ENCODE measurements at places on chromosomes 1 and 21.

DNA sequence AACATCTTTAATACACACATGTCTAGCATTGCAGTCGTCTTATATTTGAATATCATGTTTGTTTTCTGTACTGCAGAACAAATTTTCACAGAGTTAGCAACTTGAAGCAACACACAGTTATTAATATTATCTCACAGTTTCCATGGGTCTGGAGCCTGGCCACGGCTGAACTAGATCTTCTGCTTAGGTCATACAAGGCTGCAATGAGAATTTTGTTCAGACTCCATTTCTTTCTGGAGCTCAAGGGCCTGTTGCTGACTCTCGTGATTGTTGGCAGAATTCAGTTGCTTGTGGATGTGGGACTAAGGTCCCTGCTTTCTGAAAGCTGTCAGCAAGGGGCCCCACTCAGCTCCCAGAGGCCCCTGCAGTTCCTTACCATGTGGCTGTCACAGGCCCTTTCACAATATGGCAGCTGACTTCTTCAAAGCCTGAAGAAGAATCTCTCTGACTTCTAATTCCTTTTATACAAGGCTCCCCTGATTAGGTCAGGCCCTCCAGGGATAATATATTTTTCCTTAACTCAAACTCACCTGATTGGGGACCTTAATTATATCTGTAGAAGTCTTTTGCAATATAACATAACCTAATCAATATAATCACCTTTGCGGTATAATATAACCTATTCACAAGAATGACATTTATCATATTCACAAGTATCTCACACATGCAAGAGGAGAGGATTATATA, 296.3 kb downstream of the NFIA start:
- no peak for DNase-seq

GRCh38 chr1:109942434-109942833, 31.8 kb downstream of the CSF1 start:
- DNase-seq: no peak

GRCh38 chr1:90951009-90951408, 70.8 kb downstream of the ZNF644 start:
- DNase-seq: no peak

- peak; percentile 45 for DNase-seq
Observed at GRCh38 chr1:64823691-64824476, 79.0 kb downstream of the RAVER2 start.

DNA sequence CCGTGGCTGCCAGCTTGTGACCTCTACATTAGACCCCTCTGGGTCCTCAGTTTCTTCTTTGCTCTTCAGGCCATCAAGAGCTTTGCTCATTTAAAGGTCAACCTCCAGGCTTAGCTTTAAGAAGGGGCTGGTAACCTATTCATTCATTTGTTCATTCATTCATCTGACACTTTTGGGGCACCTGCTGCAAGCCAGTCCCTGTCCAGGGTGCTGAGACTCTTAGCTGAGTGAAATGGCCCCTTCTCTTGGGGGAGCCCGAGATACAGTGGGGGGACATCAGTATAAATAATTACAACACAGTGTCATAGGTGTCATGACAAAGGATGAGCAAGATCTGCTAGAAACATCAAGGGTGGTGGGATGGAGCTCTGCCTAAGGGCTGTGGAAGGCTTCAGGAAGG, 10.5 kb upstream of the TTC4 start:
- DNase-seq: no peak

GRCh38 chr1:228308628-228309325, 97.9 kb downstream of the TRIM11 start:
- DNase-seq: no peak

- no peak for DNase-seq
Observed at GRCh38 chr21:29245104-29245643, 53.5 kb upstream of the BACH1 start.

GRCh38 chr1:199593475-199593874, 434.0 kb upstream of the NR5A2 start:
- no peak for DNase-seq

GRCh38 chr1:243927381-243927780, 77.3 kb upstream of the AKT3 start:
- no peak for DNase-seq

- DNase-seq: no peak
Observed at GRCh38 chr1:20421441-20421840, 64.6 kb downstream of the CAMK2N1 start.

DNA sequence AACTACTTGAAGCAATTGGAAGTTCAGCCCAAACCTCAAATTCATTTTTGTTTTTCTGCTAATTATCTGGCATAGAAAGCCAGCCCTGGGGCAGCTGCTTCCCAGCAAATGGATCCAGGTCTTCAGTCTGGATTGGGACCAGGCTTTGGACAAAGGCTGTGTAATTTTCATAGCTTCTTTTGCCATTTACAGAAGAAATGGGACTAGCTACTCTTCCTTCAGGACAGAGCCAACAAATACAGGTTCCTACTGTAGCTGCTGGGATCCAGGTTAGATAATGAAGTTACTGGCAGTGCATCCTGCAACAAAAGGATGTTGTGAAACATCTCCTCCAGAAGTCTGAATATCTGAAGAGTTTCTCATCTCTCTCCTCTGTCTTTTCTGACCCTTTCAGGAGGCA, 171.5 kb upstream of the CAMK1G start:
- DNase-seq: no peak

GRCh38 chr1:4605158-4605557, 49.3 kb upstream of the AJAP1 start:
- DNase-seq: no peak

DNA sequence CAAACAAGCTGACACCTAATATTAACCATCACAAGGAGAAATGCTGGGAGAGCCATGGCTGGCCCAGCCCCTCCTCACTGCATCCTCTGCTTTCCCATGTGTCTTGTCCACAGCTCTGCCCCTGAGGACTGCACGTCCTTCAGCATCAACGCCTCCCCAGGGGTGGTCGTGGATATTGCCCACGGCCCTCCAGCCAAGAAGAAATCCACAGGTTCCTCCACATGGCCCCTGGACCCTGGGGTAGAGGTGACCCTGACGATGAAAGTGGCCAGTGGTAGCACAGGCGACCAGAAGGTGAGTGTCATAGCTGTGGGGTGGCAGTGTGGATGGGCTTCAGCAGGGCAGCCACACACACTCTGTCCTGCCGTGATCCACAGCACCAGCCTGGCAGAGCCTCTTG, 22.9 kb downstream of the PADI4 start:
- no peak for DNase-seq

DNA sequence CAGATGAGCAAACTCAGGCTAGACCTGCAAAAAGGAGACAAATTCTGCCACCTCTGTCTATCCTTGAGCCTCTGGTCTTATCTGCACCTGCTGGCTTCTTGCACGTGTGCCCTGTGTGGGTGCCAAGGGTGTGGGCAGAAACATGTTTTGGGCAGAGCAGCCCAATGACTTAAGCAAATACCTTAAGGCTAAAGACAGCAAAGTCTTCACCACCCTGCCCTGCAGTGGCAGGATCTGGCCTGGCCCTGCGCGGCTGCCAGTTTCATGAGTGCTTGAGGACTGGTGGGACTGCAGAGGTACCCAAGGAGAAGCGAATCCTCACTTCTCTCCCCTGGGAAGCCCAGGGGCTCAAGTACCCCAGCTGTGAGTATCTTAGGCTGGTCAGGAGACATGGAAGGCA, 3.8 kb upstream of the SLC26A9 start:
- no peak for DNase-seq

DNA sequence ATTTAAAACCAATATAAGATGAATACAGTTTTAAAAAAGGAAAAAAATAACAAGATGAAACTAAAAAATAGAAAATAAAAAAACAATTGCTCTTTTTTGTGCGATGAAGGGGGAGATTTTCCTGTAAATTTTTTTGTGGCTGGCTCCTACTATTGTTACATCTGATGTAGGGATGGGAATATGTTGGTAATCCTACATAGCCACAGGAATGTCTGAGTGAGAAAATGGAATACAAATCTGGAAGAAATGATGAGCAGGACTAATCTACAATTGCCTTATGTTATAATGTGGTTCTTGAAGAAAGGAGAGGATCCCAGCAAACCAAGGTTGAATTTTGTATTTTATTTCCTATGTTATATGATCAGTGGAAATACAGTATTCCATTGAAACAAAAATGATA, 40.9 kb downstream of the ATP6V1G3 start:
- DNase-seq: no peak

- DNase-seq: no peak
Observed at GRCh38 chr1:104467590-104467989, 717.9 kb downstream of the AMY1C start.

DNA sequence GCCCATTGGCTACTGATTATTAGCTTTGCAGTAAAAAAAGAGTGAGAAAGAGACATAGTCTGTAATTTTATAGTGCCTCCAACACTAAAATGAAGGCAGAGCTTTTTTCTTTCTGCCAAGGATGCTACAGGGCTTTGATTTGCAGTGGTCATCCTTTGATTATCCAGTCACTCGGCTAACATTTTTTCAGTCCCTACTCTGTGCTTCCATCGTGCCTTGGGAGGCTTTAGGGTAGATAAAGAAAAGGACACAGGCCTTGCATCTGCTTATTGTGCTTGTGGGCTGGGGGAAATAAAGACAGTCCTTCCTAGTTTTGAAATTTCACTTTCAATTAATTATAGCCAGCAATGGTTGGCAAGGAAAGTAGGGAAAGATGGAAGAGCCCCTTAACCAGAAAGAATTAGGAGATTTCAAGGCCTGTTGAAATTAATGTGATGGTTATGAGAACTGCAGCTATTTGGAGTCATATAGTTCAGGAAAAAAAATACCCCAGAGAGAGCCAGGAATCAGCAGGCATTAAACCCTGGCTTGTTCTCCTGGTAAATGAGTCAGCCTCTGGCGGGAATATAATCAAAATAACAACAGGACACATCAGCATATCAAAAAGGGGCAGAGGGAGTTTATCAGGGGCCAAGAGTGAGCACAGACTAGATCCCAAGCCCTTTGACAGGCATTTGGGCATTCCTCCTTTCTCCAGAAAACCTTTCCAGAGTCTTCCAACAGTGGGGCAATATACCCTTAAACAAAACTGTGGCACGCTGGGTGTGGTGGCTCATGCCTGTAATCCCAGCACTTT, 27.4 kb downstream of the CACHD1 start:
- no peak for DNase-seq

- DNase-seq: no peak
Observed at GRCh38 chr21:43974791-43975468, 37.2 kb upstream of the TRAPPC10 start.

- DNase-seq: no peak
Observed at GRCh38 chr21:45332415-45332814, 44.7 kb upstream of the POFUT2 start.

DNA sequence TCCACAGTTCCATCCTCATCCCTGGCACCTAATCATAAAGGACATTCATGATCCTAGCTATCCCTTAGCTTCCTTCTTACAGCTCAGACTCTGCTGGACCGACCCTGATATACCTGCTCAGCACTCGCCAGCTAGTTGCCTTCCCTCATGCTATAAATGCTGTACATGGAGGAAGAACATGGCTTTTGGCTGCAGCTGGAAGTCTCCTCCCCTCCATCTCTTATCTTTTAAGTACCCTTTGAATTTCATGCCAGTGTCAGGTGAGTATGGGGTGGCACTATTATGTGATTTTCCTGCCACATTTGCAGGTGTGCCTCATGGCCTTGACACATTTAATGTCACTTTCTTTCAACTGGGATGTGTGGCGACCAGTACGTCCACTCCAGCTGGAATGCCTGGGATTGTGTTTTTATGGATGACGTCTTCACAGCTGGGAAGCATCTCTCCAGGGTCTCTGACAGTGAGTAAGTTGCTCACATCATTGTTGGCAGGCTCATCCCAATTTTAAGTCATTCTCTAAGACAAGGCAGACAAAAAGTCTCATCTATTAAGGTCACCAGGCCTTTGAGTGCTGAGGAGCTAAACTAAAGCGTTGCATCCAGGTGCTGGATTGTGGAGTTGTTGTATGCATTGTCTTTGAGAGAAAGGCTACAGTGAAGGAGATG, 43.4 kb downstream of the RUNX1 start:
- DNase-seq: no peak

GRCh38 chr1:24695202-24695974, 49.9 kb upstream of the CLIC4 start:
- no peak for DNase-seq

DNA sequence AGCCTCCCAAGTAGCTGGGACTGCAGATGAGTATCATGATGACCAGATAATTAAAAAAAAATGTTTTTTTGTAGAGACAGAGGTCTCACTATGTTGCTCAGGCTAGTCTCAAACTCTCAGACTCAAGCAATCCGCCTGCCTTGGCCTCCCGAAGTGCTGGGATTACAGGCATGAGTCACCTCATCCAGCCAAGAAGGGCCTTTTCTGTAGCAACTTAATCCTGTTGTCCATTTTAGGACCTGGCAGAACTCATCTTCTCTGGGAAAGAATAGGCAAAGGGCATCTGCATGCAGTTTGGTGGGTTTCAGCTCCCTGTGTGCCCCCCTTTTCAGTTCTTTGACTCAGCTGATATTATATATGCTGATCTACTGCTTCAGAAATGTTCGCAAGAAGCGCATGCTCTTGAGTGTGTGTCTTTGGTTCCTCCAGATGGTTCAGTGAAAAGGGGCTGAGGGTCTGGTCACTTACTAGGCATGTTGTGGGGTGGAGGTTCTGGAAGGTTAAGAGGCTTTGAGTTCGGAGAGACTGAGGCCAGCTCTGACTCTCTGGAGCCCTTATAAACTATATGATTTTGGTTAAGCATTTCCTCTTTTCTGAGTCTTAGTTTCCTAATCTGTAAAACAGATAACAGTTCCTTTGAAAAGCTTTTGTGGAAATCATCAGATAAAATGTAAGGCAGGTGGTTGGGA, 19.4 kb upstream of the SRSF4 start:
- DNase-seq: no peak

DNA sequence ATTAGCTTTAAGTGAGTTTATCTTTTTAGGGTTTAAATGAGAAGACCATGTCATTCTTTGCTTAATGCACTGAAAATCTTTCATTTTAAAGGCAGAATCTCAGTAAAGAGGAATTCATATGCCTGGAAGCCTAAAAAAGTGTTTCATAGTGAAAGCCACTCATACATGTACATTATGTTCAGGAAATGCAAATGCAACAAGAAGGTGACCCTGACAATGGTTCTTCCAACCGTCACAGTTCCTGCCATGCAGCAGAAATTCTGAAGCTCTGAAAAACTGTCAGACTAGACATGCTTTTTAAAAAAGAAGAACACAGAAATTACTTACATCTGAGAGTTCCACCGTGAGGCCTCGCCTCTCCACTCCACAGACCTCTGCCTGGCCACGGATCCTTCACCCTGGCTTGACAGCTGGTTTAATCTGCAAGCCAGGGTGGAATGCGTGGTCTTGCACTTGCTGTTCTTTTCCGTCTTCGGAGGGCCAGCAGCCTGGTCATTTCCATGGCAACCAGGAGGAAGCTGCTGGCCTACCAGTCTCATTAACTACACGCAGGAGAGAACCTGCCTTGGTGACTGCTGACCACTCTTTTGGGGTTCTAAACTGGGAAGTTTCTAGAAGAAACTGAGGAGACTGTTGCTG, 41.8 kb upstream of the PAXBP1 start:
- no peak for DNase-seq

DNA sequence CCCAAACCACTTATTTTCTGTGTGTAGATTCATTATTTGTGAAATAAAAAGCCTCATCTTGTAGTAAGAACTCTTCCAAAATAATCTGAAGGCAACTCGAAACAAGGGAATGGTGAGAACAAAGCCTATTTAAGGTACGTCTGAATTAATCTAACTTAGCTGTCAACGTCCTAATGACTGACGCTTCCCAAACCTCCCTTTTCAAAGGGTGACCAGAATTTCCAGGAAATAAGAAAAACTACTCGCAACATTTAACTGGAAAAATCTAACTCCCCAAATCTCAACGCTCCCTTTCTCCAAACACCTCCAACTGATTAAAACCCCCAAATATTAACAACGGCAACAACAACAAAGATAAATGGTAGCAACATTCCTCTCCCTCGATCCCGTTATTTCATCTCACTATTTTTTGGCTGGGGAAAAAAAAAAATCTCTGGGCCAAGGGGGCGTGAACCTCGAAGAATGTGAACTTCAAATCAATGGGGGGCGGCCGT, 693 bp downstream of the SRSF10 start:
- DNase-seq: no peak
